ENCODE measurements at places on chromosomes 12 and 14. TPM values are rescaled to one million over a fixed set of nuclear protein-coding genes. Genes with fewer than 3 reads are reported as not detected.

The ULK1 gene
- polyA plus RNA-seq, result 0.98 TPM

The GPATCH2L gene
- 8.3 TPM for polyA plus RNA-seq

The OTOGL gene
- not detected for polyA plus RNA-seq

The ATG14 gene
- polyA plus RNA-seq, result 7.3 TPM

The HOXC12 gene
- polyA plus RNA-seq, result not detected

The KLHDC1 gene
- 1.6 TPM for polyA plus RNA-seq

The BAZ2A gene
- 36.4 TPM for polyA plus RNA-seq

The ANKRD9 gene
- 1.3 TPM for polyA plus RNA-seq

The TRIM9 gene
- polyA plus RNA-seq, result 0.05 TPM

The BBOF1 gene
- 4.9 TPM for polyA plus RNA-seq

The AHNAK2 gene
- not detected for polyA plus RNA-seq

The CCDC77 gene
- polyA plus RNA-seq, result 5.9 TPM

The RHNO1 gene
- polyA plus RNA-seq, result 60.0 TPM

The SLC17A8 gene
- polyA plus RNA-seq, result not detected

The B4GALNT3 gene
- 6.9 TPM for polyA plus RNA-seq
